Stimulated activated CD8-positive, alpha-beta memory T cell treated with anti-CD3 and anti-CD28 coated beads, Interleukin-2, amount 100 ng/mL, for 48 hours (primary cell): ENCODE measurements at places on chromosomes 16 and 17.

GRCh38 chr16:8928467-8928957, 35.2 kb downstream of the USP7 start:
- peak; percentile 26 for DNase-seq

GRCh38 chr16:88355093-88355388, 27.7 kb upstream of the ZNF469 start:
- DNase-seq, result no peak

DNA sequence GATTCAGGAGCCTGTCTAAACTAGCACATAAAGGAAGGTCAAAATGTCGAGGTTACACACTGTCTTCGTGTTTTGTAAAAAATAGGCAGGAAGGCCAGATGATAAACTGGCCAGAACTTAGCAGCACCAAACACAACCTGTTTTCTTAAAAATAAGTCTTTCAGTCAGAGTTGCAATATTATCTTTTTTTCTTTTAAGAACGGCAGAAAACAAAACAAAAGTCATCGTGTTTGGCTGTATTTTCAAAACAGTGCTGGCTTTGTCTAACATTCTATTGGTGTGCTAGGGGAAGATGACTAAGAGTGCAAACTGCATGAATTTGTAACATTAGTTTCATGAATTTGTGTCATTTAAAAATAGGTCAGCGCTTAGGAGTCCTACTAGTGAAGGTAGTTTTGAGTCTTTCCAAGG, 5.3 kb downstream of the MAF start:
- no peak for DNase-seq

- no peak for DNase-seq
Observed at GRCh38 chr17:53134548-53134947, 688.2 kb upstream of the KIF2B start.

DNA sequence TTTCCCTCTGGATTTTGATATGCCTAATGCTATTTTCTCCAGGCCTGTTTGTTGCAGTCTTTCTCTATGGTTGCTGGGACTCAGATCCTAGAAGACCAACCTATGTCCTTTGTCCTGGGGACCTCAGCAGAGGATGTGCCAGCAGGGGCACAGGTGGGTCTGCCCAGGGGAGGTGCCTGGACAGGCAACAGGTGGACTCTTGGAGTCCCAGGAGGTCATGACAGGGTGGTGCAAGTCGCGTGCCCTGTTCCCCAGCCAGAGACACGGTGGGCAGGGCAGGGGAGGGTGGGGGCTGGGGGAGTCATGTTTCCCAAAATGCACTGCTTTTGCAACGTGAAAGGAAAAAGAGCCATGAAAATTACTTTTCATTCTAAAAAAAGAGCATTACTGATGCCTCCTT, 26.3 kb upstream of the PLLP start:
- no peak for DNase-seq

DNA sequence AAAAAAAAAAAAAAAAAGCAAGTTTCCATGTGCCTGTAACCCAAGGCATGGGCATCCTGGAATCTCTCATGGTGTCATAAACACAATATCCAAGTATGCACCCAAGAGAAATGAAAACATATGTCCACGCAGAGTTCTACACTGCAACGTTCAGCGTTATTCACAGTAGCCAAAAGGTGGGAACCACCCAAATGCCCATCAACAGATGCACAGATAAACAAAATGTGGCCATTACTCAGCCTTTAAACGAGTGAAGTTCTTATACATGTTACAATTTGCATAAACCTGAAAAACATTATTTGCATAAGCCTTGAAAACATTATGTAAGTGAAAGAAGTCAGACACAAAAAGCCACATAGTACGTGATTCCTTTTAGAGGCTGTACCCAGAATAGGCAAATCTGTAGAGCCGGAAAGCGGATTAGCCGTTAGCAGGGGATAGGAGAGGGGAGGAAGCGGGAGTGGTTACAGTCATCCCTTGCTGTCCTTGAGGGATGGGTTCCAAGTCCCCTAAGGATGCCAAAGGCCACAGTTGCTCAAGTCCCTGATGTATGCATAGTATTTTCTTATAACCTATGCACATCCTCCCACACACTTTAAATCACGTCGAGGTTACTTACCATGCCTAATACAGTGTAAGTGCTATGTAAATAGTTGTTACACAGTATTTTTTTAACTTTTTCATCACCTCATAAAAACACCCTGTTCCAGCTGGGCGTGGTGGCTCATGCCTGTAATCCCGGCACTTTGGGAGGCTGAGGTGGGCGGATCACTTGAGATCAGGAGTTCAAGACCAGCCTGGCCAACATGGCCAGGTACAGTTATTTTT, 47.3 kb upstream of the DNAH17 start:
- DNase-seq, result no peak

DNA sequence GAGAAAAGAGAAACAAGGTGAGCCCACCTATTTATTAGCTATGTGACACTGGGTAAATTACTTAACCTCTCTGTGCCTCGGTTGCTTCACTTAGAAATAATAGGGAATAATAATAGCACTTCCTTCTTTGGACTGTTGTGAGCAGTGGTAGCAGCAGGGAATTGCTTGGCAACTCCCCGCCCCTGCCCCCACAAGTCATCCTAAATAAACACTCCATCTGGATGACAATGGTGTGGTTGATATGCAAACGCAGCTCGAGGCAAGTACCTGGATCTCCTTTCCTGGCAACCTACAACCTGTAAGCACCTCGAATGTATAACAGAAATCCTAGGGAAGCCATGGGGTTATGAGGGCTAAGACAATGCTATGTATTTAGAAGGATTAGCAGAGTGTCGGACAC, 9.1 kb downstream of the TEKT3 start:
- no peak for DNase-seq

DNA sequence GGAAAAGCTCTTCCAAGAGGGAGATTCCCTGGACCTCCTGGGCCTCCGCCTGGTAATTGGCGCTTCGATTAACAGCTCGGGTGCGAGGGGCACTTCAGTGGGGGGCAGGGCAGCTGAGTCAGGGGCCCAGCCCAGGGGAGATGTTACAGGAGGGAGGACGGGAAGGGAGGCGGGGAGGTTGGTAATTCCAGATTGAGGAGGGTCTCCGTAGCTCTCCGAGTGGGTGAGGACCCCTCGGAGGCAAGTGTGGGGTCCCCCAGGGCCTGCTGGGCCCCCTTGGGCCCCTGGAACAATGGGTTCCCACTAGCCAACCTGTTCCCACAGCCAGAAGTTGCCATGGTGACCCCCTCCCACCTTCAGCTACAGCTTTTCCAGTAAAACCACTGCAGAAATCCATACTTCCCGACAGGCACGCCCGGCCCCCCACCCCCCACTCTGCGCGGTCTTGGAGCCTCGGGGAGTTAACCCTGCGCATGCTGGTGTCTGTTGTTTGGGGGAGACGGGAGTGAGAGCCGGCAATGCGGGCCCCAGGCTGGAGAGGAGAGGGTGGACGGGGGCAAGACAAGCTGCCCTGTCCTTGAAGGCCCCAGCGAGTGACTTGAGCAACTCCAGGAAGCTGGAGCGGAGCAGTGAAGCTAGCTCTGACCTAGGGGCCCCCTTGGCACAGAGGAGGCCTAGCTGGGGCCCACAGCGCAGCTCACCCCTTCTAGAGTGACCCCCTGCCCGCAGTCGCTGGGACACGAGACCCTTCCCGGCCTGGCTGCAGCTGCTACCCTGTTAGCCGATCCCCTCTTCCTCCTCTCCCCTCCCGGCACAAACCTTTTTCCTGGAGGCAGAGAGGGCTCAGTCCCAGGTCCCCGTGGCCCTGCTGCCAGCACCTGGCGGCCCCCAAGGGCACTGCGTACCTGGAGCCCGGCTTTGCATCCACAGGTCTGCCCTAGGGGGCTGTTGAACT, 37.8 kb downstream of the TMEM235 start:
- DNase-seq, result no peak

DNA sequence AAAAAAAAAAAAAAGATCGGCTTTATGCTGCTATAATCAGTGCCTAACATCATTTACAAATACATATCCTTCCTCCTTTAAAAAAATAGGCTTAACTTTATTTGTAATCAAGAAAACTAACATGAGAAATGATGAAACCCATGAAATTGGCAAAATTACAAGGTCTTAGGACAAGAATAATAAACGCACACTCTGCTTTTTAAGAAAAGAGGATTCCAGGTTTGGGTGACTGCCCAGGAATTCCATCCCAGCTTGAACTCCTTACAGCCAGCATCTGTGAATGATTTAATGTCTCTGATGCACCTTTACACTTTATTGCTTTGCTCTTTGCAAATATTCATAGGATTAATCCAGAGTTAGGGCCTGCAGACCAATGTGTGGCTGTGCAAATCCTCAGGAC, 196.0 kb downstream of the CBLN1 start:
- no peak for DNase-seq

DNA sequence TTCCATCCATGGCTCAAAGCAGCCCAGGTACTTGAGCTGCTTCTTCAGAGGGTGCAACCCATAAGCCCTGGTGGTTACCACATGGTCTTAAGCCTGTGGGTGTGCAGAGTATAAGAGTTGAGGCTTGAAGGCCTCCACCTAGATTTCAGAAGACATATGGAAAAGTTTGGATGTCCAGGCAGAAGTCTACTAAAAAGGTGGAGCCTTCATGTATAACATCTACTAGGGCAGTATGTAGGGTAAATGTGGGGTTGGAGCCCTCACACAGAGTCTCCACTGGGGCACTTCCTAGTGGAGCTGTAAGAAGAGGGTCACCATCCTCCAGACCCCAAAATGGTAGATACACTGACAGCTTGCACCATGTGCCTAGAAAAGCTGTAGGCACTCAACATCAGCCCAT, 120.9 kb downstream of the HS3ST3A1 start:
- DNase-seq, result no peak
